ENCODE measurements at places on chromosomes 5 and 9.
A peak's percentile ranks its signal among the peaks of the same experiment; 100 is the strongest.

DNA sequence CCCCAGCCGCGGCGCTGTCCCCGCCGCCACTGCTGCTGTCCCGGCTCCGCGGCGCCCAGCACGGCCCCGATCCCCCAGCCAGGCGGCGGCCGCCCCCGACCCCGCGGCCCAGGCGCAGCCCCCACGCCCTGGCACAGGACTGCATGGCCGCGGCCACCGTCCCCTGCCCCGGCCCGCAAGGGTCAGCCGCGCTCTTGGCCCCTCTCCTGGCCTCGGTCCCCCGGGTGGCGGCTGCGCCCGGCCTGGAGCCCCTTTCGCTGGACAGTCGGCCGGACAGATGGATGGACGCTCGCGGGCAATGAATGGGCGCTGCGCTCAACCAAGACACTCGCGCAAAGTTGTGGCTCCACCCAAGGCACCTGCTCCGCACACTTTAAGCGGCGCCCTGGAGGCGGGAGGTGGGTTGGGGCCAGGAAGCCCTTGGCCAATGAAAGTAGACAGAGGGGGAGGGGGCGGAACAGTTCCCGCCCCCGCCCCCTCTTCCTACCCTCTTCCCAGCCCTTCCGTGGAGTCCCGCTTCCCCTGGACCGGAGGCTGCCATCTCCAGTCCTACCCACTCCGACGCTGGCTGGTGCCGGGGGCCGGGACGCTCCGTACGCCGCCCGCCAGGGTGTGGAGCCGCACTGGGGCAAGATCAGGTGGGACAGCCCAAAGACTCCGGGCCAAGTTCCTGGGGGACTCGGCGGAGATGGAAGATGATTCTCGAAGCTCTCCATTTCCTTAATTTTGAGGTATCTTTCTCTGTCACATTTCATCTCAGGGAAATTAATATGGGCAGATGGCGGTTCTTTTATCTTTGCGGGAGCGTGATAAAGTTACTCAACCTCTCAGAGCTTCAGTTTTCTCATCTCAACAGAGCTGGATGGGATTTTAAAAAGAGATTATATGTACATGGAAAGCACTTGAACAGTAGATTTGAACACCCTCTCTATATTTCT, at the start of gene GLDC:
GLDC (minus strand) TSS at position 375 of the 938 bp plus-strand sequence; CDS start at position 145, 230 bp downstream.
- DNase-seq = peak; percentile 95

GRCh38 chr5:1563617-1564181, 39.9 kb upstream of the LPCAT1 start:
- no peak for DNase-seq

GRCh38 chr9:19496321-19497050, 87.7 kb downstream of the ACER2 start:
- DNase-seq = no peak

DNA sequence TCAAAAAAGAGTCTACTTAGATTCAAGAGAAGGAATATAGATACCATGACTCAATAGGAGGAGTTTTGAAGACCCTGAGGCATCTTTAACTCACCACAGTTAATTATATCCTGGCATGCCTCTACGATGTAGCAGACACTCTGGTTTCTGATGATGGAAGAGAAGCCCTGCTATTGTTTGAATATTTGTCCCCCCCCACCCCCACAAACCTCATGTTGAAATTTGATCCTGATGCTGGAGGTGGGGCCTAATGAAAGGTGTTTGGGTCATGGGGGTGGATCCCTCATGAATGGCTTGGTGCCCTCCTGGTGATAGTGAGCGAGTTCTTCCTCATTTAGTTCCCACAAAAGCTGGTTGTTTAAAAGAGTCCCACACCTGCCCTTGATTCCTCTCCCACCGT, 147.9 kb upstream of the TBCA start:
- DNase-seq = peak; percentile 29

- peak; percentile 22 for DNase-seq
Measured at GRCh38 chr5:6291961-6292360, 86.4 kb downstream of the MED10 start.

DNA sequence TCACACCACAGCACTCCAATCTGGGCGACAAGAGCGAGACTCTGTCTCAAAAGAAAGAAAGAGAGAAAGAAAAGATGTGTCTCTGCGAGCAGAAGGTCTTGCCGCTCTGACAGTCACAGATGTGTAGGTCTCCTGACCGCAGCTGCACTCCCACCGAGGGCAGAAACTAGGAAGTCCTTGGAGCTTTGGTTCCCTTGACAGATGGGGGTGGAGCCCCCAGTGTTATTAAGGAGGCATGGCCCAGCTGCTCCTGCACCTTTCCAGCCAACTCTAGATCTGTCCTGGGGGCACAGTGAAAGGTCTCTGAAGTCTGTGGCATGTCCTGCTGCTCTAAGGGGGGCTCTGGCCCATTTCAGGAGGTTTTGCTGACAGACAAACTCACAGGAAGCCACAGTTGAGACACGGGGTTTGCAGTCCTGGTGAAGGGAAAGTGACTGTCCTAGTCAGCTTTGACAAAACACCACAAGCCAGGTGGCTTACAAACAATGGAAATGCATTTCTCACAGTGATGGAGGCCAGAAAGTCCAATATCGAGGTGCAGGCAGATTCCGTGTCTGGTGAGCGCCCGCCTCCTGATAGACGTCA, 9.0 kb upstream of the DIPK1B start:
- DNase-seq = peak; percentile 10

GRCh38 chr5:112684121-112684520, 53.6 kb upstream of the APC start:
- no peak for DNase-seq

GRCh38 chr9:35271637-35272036, 109.8 kb downstream of the UNC13B start:
- DNase-seq = no peak

DNA sequence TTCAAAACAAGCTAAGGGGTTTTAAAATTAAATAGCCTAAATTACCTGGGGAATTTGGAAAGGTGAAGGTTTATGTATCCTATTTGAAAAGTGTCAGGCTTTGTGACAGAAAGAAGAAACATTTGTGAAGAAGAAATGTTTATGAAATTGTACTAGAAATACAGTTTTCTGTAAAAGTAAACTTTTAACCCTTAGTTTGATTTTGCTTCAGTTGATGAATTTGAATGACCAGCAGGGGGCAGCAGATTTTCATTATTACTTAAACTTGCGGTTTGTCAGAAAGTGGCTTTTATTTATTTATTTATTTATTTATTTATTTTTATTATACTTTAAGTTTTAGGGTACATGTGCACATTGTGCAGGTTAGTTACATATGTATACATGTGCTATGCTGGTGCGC, 58.1 kb downstream of the NNT start:
- DNase-seq = peak; percentile 51

- no peak for DNase-seq
Measured at GRCh38 chr5:181243018-181243563, 615 bp downstream of the RACK1 start.

DNA sequence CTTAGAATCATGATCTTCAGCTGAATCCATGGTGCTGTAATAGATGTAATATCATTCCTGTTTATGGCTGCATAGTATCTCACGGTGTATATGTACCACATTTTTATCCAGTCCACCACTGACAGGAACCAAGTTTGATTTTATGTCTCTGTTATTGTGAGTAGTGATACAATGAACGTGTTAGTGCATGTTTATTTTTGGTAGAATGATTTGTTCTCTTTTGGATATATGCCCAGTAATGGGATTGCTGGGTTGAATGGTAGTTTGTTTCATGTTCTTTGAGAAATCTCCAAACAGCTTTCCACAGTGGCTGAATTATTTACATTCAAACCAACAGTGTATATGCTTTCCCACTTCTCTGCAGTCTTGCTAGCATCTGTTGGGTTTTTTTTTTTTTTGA, 175.1 kb upstream of the CDH10 start:
- no peak for DNase-seq

- DNase-seq = no peak
Measured at GRCh38 chr9:74281674-74282073, 215.5 kb upstream of the RORB start.

GRCh38 chr5:113939988-113940387, 421.9 kb upstream of the KCNN2 start:
- DNase-seq = no peak

- DNase-seq = no peak
Measured at GRCh38 chr9:107907715-107908114, 418.1 kb upstream of the KLF4 start.

DNA sequence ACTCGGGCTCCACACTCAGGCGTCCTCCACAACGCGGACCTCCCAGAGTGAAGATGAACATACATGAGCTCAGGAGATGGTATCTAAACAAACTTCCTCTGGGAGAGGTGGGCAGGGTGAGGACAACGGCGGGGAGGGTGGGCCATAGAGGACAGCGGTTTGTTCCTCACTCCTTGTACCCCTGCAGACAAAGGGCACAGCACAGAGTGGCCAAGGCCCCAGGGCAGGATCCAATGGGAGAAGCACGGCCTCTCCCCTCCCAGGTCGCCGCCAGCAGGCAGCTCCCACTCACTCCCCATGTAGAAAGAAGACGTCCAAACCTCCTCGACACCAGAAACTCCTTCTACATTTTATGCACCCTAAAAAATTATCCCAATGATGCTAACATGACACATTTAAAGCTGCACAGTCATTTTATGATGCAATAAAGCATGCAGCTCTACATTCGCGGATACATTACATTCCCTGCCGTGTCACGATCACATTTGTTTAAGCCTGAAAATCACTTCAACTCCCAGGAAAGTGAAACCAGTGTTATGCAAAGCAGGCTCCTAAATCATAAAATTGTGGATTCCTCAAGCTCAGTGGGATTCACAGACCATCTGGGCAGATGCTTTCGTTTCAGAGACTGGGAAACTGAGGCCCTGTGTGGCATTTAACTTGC, 87.5 kb upstream of the SARDH start:
- peak; percentile 10 for DNase-seq

- no peak for DNase-seq
Measured at GRCh38 chr5:153520952-153521351, 30.5 kb downstream of the GRIA1 start.

DNA sequence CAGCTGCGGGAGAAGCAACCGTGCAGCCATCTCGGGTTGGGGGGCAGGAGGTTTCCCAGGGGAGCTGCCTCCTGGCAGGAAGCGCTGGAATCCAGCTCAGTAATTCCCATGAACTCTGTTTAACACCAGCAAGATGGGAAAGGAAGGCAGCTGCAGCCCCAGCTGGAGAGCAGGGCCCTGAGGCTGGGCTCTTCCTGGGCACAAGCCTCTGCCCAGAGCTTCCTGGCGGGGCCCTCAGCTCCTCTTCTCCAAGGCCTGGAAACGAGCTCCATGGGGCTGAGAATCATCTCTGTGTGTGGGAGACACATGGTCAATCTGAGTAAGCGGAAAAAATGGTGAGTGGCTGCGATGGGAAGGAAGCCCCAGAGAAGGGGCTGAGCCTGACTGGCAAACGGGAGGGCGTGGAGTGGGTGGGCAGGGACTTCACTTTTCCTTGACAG, 6.3 kb downstream of the MRPL36 start:
- no peak for DNase-seq

- no peak for DNase-seq
Measured at GRCh38 chr9:93354451-93354850, 97.0 kb upstream of the FAM120A start.

DNA sequence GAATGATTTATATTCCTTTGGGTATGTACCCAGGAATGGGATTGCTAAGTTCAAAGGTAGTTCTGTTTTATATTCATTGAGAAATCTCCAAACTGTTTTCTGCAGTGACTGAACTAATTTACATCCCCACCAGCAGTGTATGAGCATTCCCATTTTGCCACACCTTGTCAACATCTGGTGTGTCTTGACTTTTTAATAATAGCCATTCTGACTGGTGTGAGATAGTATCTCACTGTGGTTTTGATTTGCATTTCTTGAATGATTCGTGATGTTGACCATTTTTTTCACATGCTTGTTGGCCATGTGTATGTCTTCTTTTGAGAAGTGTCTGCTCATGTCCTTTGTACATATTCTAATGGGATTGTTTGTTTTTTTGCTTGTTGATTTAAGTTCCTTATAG, 421.5 kb downstream of the KIAA0825 start:
- no peak for DNase-seq

All from OCI-M1 (cell line).